Left renal pelvis (tissue), 4 donors: ENCODE measurements at places on chromosomes 16 and 17. TPM values are rescaled to one million over a fixed set of nuclear protein-coding genes. Genes with fewer than 3 reads are reported as not detected.

DNA sequence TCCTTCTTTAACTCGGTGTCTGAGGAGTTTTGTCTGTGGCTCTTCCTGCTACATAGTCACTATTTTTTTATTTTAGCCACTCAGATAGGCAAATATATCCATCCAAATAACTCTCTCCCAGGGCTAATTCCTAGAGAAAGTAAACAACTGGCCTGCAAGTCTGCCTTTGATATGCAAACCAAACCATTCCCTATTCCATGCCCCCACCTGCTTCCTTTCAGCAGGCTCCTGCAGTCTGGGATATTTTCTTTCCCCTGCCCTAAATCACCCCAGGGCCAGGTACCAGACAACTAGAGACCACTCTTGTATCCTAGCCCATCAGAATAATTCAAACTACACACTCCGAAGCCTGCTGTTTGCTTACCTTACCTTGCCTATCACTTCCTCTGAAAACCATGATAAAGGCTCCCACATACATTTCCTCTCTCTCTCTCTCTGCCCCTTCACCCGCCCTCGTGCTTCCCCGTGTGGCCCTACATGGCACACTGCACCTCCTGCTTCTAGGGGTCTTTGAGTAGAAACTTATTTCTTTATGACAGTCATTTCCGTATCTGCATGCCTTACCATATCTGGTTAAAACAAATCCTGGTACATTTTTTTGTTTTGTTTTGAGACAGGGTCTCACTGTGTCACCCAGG, 8.3 kb downstream of the CD300H start:
- no peak for DNase-seq

GRCh38 chr16:8286348-8286747, 304.0 kb downstream of the TMEM114 start:
- no peak for DNase-seq

DNA sequence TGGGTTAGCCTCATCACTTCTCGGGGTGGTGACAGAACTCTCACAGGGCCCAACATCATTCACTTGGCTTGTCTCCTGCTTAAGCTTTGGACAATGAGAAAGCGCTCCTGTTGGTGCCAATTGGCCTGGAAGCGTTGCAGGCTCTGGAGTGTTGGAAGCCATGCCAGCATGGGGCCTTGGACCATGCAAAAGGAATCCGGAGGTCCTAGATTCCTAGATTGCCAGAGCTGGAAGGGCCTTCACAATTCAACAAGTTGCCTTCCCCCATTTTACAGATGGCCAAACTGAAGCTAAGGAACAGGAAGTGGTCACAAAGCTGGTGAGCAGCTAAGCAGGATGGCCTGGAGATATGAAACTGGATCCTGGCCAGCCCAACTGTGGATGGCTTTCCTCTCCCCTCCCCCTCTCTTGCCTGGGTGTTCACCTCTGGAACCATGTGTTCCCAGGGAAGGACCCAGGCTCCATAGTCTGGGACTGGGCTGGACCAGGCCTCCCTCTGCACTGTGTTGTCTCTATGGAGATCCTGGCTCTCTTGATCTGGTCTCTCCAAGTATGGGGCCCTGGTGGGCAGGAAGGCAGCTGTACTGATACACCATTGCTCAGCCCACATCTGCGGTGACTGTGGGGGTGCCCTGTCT, 6.0 kb upstream of the IGFBP4 start:
- DNase-seq = no peak

The MYLK3 gene
- 0.14 TPM for polyA plus RNA-seq

The KRT34 gene
- not detected for polyA plus RNA-seq
